ENCODE measurements at places on chromosomes 12 and 14.

GRCh38 chr12:76219806-76220205 is 128.4 kb downstream of the BBS10 start:
- DNase-seq: no peak

GRCh38 chr14:22003461-22003860 is 329.8 kb upstream of the OR4E1 start:
- no peak for DNase-seq

DNA sequence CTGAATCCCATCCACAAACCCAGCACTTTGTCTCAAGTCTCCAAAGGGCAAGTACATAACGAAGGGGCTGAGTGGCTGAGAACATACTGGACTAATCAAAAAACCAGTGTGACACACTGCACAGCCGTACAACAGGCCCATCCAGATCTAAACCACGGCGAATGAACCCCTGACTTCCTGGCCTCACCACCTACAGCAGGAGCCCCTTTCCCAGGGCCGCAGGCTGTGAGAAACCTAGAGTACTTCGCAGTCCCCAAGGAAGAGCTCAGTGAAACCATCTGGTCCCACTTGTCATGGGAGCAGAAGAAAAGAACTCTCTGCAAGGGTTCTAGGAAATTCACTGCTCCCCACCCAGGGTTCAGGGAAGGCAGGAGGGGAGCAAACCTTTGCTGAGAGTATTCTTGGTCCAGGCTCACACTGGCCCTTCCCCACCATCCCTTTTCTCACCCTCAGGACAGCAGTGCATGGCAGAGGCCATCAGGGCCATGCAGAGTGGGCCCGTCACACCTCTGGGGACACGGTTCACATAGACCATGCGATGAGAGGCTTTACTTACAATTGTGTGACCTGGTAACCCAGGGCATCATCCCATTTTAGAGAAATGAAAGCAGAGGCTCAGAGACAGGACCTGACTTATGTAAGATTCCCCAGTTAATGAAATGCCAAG is 192.8 kb downstream of the BCL11B start:
- no peak for DNase-seq

DNA sequence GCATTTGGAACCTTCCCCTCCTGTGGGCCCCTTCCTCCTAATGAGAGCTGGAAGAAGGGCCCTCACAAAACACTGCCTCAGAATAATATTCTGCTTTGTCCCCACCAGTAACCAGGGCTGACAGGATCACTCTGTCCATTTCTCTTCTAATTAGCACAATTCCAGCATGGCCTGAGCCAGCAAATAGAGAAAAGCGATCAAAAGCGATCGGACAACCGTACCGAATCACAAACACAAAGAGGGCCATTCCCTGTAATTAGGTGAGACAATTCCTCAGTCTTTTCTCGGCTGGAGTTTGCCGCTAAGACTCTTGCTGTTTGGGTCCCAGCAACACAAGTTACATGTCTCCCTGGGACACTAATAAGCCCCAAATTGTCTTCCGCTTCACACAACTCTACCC is 35.6 kb upstream of the VSX2 start:
- DNase-seq: no peak

DNA sequence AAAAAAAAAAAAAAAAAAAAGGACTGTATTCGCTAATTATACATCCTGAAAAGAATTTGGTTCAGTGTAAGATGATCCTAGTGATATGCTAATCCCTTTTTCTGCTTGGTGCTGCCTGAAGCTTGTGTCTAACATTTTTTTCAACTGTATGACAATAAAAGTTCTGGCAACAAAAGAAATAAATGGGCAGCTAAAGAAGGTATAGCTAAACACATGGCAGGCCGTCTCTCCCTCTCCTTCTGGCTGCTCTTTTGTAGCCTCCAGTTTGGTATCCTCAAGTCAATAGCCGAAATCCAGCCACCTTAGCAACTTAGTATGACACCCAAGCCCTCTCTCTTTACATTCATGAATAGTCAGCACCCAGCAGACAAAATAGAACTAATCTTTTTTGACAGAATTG is 198.3 kb upstream of the OTX2 start:
- DNase-seq: no peak

DNA sequence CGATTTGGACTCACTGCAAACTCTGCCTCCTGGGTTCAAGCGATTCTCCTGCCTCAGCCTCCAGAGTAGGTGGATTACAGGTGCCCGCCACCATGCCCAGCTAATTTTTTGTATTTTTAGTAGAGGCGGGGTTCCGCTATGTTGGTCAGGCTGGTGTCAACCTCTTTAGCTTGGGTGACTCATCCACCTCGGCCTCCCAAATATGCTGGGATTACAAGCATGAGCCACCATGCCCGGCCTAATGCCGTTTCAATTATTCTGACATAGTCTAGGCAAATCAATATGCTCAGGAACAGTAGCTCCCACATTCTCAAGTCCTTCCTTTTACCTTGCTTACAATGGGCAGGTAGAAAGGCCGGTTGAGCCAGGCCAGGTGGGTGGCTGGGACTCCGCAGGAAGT is 82.0 kb upstream of the EEA1 start:
- DNase-seq: no peak

GRCh38 chr14:66133666-66134065 is 352.5 kb upstream of the CCDC196 start:
- no peak for DNase-seq

GRCh38 chr14:31543969-31544799 is 17.0 kb upstream of the NUBPL start:
- DNase-seq: no peak

- DNase-seq: peak; percentile 53
These were observed 122.0 kb downstream of the RAD51B start for GRCh38 chr14:67941456-67942018.

DNA sequence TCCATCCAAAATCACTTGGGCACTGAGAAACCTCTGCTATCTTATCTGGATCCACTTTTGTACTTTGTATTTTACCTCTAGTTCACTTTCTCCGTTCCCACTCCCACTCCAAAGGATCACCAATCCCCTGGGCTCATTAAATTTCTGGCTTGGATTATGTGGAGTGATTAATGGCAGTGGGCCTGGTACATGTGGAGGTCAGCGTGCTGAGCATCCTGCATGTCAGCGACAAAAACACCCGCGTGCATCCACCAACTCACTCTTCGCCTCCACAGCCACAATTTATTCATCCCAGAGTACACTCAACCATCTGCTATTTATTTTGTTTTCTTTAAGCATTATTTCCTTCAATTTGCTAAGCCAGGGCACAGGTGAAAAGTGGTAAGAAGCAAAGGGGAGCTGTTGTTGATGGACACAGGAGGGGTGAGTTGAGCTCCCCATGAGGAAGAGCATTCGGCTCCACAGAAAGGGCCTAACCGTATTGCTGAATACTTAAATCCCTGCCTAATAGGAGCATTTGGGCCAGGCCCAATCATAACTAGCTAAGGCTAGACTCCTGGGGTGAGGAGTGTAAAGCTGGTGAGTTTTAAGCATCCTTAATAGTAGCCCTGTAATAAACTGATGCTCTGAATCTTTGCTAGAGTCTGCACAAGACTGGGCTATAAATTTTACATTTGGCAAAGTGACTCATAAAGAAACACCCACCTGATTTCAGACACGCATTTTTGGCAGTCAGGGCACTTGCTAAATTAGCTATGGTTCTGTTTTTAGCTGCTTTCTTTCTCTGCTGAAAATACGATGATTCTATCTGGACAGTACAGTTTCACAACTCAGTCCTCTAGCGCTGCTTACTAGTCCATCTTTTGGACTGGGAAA is 137.8 kb downstream of the SLC25A21 start:
- DNase-seq: no peak

GRCh38 chr12:4135919-4136605 is 137.5 kb upstream of the CCND2 start:
- DNase-seq: peak; percentile 51

GRCh38 chr14:89371585-89372511 is 45.2 kb downstream of the FOXN3 start:
- DNase-seq: no peak

- no peak for DNase-seq
These were observed 106.5 kb downstream of the EML1 start for GRCh38 chr14:99899578-99900178.

- no peak for DNase-seq
These were observed 73.9 kb upstream of the PAWR start for GRCh38 chr12:79764641-79765040.

DNA sequence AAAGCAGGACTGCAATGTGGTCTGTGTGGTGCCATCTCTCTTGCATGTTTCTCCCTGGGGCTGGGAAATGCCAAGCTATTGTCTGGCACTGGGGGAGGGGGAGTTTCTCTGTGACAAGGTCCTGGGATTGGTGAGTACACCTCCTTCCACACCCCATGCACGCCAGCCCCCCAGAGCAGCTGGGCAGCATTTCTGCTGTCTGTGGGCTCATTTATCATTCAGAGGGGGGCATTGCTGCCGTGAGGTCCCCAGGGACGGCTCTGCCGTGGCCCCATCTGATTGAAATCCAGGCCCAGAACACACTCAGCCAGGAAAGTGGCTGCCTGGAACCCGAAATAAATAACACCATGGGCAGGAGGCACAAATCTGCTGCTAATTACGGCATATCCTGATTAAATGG is 12.6 kb upstream of the FAM222A start:
- DNase-seq: no peak

DNA sequence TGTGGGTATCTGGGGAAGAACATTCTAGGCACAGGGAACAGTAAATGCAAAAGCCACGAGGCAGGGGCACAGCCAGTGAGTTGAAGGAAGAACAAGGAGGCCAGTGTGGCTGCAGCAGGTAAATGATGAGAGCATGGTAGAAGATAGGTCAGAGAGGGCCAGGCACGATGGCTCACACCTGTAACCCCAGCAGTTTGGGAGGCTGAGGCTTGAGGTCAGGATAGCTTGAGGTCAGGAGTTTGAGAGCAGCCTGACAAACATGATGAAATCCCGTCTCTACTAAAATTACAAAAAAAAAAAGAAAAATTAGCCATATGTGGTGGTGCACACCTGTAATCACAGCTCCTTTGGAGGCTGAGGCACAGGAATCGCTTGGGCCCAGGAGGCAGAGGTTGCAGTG is 86.7 kb upstream of the ESRRB start:
- DNase-seq: no peak

GRCh38 chr12:93585247-93585646 is 12.8 kb downstream of the SOCS2 start:
- no peak for DNase-seq

DNA sequence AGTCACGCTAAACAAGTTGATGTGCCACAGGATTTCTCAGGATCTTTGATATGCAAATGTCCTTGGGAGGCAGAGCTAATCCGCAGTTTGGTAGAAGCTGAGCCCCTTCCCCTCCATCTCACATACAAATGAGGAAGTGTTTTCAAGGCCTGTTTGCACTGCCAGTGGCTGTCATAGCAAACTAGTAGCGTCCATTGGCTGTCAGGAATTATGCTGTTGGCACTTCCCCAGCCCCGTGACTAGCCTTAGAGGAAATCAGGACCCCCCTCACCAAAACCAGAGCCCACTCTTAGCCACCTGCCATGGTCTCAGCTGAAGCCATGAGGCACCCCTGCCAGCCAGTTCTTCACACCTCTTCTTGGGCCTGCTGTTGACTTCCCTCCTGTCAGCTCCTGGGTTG is 253.9 kb downstream of the CACNA1C start:
- no peak for DNase-seq

GRCh38 chr12:14784471-14784870 is 18.8 kb downstream of the WBP11 start:
- no peak for DNase-seq

GRCh38 chr14:52266782-52267181 is 716 bp upstream of the PTGDR start:
- no peak for DNase-seq

GRCh38 chr12:77833329-77833728 is 2.6 kb downstream of the NAV3 start:
- DNase-seq: no peak

Measured in ELF-1 (cell line).